Lung (tissue), 17 donors: ENCODE measurements at places on chromosomes 5 and 9.

- no peak for DNase-seq
Observed at GRCh38 chr5:39464088-39464487, 39.3 kb upstream of the DAB2 start.

DNA sequence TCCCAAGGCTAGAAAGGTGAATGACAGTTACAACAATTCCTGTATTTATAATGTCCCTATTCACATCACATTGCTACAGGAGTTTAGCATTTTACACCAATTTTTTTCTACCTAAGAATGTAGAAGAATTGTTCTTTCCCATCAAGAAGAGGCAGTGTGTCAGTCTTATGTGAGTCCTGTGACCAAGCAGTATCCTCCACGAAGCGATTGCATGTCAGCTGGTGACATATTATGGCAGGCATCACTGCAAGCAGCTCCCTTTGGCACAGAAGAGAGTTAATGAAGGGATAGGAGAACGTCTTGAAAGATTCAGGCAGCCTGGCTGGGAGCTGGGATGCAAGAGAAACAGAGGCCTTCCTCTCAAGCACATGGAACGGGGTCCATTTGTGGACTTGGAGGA is 199.8 kb downstream of the SMC2 start:
- DNase-seq, result no peak

GRCh38 chr5:170752257-170753215 is 31.0 kb upstream of the GABRP start:
- DNase-seq, result no peak

DNA sequence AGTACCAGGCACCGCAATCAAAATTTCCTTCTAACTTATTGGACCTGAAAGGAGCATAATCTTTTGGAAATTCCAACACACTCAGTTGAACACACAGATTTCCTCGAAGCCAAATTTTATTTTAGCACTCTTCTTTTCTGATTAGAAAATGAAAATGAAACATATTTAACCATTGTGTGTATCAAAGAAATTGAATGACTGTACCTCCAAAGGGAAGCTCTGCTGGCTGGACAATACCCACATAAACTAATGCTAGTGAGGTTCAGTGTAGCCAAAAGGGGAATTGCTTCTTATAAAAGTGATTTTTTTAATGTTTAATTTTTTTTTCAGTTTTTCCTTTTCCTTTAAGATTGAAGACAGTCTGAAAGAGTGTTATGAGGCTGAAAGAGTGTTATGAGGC is 239.6 kb upstream of the NREP start:
- DNase-seq, result no peak

GRCh38 chr5:173669483-173669882 is 53.0 kb upstream of the BOD1 start:
- DNase-seq, result no peak

- DNase-seq, result no peak
Observed at GRCh38 chr5:151451626-151452520, 4.5 kb downstream of the SLC36A1 start.

DNA sequence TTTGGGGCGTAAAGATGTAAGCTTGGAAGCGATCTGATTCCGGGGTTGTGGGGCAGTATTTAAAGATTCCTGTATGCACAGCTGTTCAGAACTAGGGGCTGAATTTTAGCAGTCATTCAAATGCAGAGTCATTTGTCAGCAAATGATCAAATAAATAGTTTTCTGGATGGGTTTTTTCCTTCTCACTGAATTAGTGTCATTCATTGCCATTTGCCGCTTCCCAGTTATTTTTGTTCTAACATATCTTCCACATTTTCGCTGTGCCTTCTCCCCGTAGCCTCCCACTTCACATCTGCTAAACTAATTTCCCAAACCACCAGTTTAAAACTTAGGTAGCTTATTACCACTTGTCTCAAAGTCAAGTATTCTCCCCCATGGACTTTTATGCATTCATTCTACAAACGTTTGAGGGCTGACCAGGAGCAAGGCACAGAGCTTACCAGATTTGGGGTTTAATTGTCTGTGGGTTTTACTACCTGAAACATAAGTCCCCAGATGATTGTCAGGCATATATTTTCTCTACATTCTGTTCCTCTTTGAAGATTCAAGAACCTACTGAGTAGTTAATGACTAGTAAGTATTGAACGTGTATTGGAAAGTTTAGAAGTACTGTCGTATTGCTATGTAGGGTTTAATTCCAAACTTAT is 41.3 kb upstream of the CKMT2 start:
- no peak for DNase-seq

DNA sequence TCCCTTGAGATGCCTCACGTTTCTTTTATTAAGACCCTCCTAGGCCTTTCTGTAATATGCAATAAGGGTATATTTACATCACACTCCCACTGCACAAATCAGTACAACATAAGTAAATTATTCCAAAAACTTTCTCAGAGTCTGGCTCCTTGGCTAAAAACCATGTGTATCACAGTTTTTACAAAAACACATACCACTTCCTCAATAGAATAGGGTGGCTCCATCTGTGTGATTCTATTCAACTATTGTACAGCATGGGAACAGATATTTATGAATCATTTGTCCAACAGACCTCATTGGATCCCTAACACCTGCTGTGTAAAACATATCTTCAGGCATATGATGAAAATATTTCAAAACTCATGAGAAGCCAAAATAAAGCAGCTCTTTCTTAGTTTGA is 502.7 kb downstream of the EFNA5 start:
- DNase-seq, result no peak

GRCh38 chr5:139985290-139985689 is 57.8 kb downstream of the NRG2 start:
- no peak for DNase-seq

GRCh38 chr5:16992444-16992843 is 56.4 kb upstream of the MYO10 start:
- no peak for DNase-seq

- DNase-seq, result peak; percentile 15
Observed at GRCh38 chr5:167908606-167909005, 382.8 kb upstream of the WWC1 start.

DNA sequence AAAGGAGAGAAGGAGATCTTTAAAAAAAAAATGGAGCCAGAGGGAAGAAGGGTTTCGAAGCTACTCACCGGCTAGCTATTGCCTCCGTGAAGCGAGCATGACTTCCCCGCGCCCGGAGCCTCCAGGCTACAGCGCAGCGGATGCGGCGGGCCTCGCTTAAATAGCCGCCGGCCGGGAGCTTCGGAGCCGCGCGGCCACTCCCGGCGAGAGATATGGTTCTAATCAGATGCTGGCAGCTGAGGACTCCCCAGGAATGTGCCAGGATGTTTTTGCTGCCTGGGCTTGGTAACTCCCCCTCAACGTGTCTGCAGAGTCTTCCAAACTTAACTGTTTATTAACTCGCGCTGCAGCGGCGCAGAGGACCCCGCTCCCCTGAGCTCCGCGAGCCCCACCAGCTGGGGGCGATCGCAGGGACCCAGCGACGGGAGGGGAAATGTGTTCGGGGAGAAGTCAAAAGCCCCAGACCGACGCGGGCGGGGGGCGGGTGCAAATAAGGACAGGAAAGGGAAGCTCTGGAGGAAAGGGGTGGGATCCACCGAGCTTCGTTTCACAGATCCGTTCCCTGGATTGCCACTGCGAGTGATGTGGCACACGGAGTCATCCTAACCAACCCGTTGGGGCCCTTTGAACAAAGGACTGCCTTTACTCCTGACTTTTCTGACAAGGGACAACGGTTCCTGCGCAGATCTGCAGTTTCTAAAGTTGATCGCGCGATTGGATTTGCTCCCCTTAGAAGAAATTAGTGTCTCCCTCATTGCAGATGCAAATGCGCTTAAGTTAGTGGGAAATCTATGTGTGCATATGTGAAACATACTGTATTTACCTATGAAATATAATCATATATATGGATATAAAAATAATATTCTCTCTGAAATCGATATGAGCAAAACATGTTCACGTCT is at the start of gene DAB2:
Gene DAB2 (minus strand): TSS at position 245 of the 902 bp plus-strand sequence. CDS start 30,660 bp downstream, outside the sequence.
- peak; percentile 95 for DNase-seq

- DNase-seq, result no peak
Observed at GRCh38 chr5:140141241-140141640, 15.5 kb downstream of the IGIP start.
